ENCODE measurements at places on chromosomes 12 and 14. TPM values are rescaled to one million over a fixed set of nuclear protein-coding genes. Genes with fewer than 3 reads are reported as not detected.

Gene NPAS3
- total RNA-seq = not detected

Gene DUSP16
- total RNA-seq = 33.6 TPM

Gene RD3L
- total RNA-seq = not detected

Gene CFAP73
- 0.42 TPM for total RNA-seq

Gene GPRC5D
- total RNA-seq = 0.67 TPM

Gene TMED10
- 175 TPM for total RNA-seq

Gene MTRFR
- total RNA-seq = 29.2 TPM

Gene TOGARAM1
- 8.7 TPM for total RNA-seq

DNA sequence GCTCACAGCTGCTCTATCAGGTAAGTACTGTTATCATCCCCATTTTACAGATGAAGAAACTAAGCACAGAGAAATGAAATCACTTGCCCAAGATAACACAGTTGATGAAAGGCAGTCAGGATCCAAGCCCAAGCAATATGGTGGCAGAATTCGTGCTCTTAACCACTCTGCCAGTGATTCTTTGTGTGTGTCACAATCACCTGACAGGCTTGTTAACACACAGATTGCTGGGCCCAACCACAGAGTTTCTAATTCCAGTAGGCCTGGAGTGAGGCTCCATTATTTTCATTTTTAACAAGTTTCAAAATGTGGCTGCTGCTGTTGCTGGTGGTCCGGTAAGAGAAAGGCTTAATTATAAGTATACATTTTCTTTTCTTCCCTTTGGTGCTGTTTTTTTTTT, 134.2 kb downstream of the TGFB3 start:
- no peaks in the 10 kb centered on the region for H3K27me3 ChIP-seq
- H3K4me1 ChIP-seq = no peaks in the 10 kb centered on the region
- DNase-seq = no peak
- no peaks in the 10 kb centered on the region for H3K36me3 ChIP-seq
- H3K4me3 ChIP-seq = no peak overlapping the region

DNA sequence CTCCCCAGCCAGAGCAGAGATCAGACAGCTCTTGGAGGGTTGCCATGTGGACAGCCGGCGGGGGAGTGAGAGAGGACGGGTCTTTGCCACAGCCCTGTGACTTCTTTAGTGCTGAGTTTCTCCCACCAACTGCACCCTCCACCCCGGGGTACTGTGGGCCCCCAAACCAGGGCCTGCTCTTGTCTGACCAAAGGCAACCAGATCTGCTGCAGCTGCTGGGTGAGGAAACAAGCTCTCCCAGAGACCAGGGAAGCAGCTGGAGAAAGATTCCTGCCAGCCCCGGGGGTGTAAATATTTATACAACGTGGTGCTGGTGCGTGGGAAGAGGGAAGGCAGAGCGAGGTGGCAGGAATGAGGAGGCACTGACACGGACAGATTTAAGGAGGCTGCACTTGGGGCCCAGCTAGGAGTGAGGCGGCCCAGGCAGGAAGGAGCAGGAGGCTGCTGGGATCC, 14.3 kb upstream of the ZFP36L1 start:
- peaks cover 6% of the 10 kb centered on the region for H3K4me1 ChIP-seq
- no peak overlapping the region for H3K4me3 ChIP-seq
- no peaks in the 10 kb centered on the region for H3K27me3 ChIP-seq
- H3K27ac ChIP-seq = no peak overlapping the region
- peaks cover 4% of the 10 kb centered on the region for H3K36me3 ChIP-seq

DNA sequence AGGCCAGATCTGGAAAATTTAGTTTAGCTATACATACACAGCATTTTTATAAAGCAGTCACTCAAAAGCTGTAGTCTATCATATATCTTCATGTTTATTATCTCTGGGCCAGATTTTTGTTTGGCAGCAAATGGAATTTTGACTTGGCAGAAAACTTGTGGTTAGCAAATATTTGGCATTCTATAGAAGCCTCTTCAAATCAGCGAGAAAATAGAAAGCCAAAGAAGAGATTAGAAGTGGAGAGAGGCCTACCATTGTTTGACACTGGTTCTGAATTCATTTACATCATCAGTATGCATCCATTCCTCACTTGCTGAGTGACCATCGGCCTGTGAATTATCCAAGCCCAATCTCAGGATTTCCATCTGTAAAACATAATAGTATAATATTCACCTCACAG, 1077.6 kb downstream of the GALC start:
- H3K36me3 ChIP-seq = no peaks in the 10 kb centered on the region
- H3K27me3 ChIP-seq = no peaks in the 10 kb centered on the region
- no peaks in the 10 kb centered on the region for H3K4me1 ChIP-seq
- H3K4me3 ChIP-seq = no peak overlapping the region

- DNase-seq = peak; percentile 20
- no peak overlapping the region for H3K4me3 ChIP-seq
These were observed 1.5 kb upstream of the SRRM4 start for GRCh38 chr12:118979763-118980406.

GRCh38 chr12:3698218-3698974, 54.5 kb downstream of the CRACR2A start:
- no peak overlapping the region for H3K4me3 ChIP-seq
- no peak overlapping the region for H3K27ac ChIP-seq
- no peak for DNase-seq
- no peaks in the 10 kb centered on the region for H3K27me3 ChIP-seq
- H3K4me1 ChIP-seq = no peaks in the 10 kb centered on the region

DNA sequence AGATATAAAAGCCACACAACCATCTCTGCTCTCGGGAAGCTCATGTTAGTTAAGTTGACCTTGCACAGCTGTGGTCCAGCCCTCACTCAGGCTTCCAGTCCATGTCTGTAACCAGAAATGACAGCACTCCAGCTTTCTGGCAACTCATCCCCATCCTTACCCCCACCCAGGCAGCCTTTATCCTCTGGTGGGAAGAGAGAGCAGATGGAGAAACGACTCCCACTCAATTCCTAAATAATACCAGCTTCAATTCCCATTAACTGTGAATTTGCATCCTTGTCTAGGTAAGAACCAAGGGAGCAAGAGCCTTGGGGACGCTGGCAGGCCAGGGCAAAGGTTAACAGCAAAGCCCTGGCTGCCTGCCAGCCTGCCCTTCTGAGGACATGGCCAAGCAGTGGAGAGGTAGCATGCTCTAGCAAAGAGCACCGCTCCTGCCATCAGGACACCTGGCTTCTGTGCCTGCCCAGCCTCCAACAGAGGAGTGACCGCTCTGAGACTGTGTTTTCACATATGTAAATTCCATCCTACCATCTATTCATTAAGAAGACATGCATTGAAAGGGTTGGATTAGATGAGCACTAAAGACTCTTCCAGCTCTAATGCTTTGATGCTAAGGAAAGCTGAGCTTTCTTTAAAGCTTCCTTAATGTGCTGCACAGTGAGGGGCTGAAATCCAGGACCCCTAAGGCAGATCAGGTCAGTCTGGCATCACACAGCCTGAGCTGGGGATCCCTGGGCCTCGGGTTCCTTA, 236.1 kb downstream of the GRIN2B start:
- no peaks in the 10 kb centered on the region for H3K36me3 ChIP-seq
- DNase-seq = no peak
- H3K4me1 ChIP-seq = no peaks in the 10 kb centered on the region
- H3K4me3 ChIP-seq = no peak overlapping the region
- no peak overlapping the region for H3K27ac ChIP-seq

- no peak for DNase-seq
- peaks cover 12% of the 10 kb centered on the region for H3K4me1 ChIP-seq
- no peaks in the 10 kb centered on the region for H3K36me3 ChIP-seq
These were observed 21.9 kb upstream of the CDCA4 start for GRCh38 chr14:105042813-105043212.

DNA sequence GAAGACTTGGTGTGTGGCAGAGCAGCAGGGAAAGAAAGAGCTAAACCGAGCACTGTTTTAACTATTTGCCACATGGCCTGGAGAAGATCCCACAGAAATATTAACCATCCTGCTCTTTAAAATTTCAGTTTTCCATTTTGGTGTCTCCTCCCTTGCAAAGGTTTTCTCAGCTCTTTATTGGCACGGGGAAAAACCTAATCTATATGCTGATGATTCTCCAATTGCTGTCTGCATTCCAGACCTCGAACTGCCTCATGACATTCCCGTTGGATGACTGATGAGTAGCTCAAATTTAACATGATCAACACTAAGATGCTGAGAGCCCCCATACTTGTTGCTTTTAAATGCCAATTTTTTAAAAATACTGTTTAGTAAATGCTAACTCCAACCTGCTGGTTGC, 115.0 kb downstream of the EMP1 start:
- peaks cover 20% of the 10 kb centered on the region for H3K27me3 ChIP-seq
- H3K27ac ChIP-seq = no peak overlapping the region
- no peak overlapping the region for H3K4me3 ChIP-seq
- DNase-seq = no peak

- peak overlapping the region; percentile 93 for H3K27ac ChIP-seq
- H3K4me3 ChIP-seq = peak overlapping the region; percentile 84
- H3K27me3 ChIP-seq = no peaks in the 10 kb centered on the region
- H3K36me3 ChIP-seq = peaks cover 33% of the 10 kb centered on the region
- H3K4me1 ChIP-seq = peaks cover 55% of the 10 kb centered on the region
- DNase-seq = peak; percentile 73
These were observed 823 bp upstream of the SMARCC2 start for GRCh38 chr12:56189918-56190694.

DNA sequence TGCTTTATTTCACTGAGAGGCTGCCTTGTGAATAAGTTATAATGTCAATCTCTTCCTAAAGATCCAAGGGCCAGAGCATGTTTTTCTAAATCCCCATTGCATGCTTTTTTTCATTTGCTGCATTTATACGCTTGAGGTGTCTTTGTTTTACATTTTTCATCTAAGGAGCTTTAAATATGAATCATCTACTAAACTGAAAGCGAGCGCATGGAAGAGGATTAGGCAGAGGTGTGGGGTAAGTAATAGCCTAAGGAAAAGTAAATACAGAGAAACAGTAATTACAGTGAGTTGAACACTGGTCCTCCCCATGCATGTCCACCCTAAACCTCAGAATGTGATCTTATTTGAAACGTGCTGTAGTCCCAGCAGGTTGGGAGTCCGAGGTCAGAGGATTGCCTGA, 76.4 kb upstream of the METAP2 start:
- peaks cover 2% of the 10 kb centered on the region for H3K36me3 ChIP-seq
- DNase-seq = no peak
- no peak overlapping the region for H3K4me3 ChIP-seq
- no peak overlapping the region for H3K27ac ChIP-seq
- H3K27me3 ChIP-seq = peaks cover 6% of the 10 kb centered on the region

- no peak for DNase-seq
- H3K36me3 ChIP-seq = no peaks in the 10 kb centered on the region
- H3K4me3 ChIP-seq = no peak overlapping the region
- peaks cover 2% of the 10 kb centered on the region for H3K27me3 ChIP-seq
- no peak overlapping the region for H3K27ac ChIP-seq
These were observed 101.7 kb downstream of the RTN1 start for GRCh38 chr14:59768855-59769375.

GRCh38 chr12:79925492-79925891, 9.4 kb downstream of the PPP1R12A start:
- no peak overlapping the region for H3K27ac ChIP-seq
- H3K36me3 ChIP-seq = peaks cover 7% of the 10 kb centered on the region
- H3K27me3 ChIP-seq = no peaks in the 10 kb centered on the region
- no peak for DNase-seq
- peaks cover 38% of the 10 kb centered on the region for H3K4me1 ChIP-seq
- no peak overlapping the region for H3K4me3 ChIP-seq

- DNase-seq = no peak
- peaks cover 2% of the 10 kb centered on the region for H3K36me3 ChIP-seq
- H3K4me1 ChIP-seq = no peaks in the 10 kb centered on the region
- H3K27ac ChIP-seq = peak overlapping the region; percentile 42
- peaks cover 74% of the 10 kb centered on the region for H3K27me3 ChIP-seq
These were observed 7.5 kb upstream of the FOXG1 start for GRCh38 chr14:28758885-28759652.

DNA sequence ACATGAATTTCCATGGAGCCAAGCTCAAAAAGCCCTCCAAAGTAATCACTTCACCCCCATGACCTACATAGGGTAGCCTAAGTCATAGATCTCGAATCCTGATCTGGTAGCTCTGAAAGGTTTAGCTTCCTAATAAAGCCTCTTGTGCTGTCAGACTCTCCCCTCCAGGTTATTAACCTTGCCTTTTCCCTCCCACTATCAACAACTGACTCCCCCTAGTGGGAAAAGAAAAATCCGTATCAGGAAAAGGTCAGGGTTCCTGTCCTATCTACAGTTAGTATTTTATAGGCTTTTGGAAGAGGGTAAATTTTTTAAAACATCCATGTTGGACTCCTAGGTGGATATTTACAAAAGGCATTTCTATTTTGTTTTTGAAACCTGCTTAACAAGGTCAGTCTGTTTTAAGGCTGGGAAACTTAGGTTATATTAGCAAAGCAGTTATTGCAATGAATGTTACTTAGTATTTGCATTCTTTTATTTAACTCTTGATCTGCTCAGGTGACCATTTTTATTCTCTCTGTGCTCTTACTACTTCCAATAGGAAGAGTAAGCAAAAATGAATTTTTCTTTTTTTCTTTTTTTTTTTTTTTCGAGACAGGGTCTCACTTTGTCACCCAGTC, 8.0 kb downstream of the YY1 start:
- peaks cover 22% of the 10 kb centered on the region for H3K36me3 ChIP-seq
- DNase-seq = peak; percentile 17
- no peak overlapping the region for H3K4me3 ChIP-seq
- peaks cover 69% of the 10 kb centered on the region for H3K4me1 ChIP-seq
- H3K27me3 ChIP-seq = no peaks in the 10 kb centered on the region

DNA sequence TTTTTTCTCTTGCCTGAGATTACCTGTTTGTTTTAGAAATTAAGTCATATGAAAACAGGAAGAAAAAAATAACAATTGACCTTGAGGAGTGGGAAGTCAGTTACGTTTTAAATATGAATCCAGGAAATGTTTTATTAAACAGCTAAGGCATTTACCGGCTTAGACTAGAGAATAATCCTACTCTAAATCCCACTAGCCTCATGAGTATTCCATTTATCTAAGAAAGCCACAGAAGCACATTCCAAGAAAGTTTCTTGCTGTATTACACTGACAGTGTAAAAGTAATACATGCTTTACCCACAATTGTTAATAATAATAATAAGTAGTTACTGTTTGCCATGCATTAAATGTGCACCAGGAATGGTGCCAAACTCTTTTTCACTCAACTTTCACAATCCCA, 90.9 kb downstream of the BMP4 start:
- H3K4me1 ChIP-seq = no peaks in the 10 kb centered on the region
- DNase-seq = no peak
- no peak overlapping the region for H3K4me3 ChIP-seq
- no peak overlapping the region for H3K27ac ChIP-seq
- no peaks in the 10 kb centered on the region for H3K27me3 ChIP-seq
- no peaks in the 10 kb centered on the region for H3K36me3 ChIP-seq

DNA sequence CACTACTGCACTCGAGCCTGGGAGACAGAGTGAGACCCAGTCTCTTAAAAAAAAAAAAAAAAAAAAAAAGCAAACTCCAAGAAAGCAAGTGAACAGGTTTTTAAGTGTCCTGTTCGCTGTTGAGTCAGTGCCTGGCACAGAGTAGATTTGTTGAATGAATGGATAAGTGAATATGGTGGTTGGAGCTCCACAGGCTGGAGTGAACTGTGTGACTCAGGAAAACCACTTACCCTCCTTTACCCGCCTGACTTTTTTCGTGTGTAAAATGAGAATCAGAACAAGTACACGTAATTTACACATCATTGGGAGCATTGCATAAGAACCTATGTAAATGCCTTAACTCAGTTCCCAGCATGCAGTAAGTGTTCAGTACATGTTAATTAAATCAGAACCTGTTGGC, 24.0 kb upstream of the ESRRB start:
- DNase-seq = no peak
- peaks cover 4% of the 10 kb centered on the region for H3K4me1 ChIP-seq
- no peak overlapping the region for H3K4me3 ChIP-seq
